AG20443 (cell line): ENCODE measurements at places on chromosomes 1 and 21.

DNA sequence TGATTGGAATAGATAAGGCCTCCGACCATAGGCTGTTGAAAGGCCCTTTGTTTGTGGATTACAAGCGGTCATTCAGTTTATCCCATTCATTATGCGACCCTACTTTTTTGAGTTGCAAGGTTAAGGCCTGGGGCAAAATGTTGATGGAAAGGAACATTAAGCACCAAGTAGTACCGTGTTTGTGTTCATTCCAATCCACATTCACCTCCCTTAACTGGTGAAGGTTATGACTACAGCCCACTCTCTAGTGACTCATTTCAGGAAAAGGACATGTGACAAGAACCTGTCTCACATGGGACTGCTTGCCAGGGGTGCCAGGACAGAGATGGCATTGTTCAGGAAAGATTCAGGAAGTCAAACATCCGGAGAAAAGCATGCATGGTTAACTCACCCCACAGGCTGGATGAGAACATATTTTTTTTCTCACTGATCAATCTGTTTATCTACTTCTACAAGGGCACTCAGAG lies 81.6 kb downstream of the CD58 start:
- DNase-seq, result no peak

DNA sequence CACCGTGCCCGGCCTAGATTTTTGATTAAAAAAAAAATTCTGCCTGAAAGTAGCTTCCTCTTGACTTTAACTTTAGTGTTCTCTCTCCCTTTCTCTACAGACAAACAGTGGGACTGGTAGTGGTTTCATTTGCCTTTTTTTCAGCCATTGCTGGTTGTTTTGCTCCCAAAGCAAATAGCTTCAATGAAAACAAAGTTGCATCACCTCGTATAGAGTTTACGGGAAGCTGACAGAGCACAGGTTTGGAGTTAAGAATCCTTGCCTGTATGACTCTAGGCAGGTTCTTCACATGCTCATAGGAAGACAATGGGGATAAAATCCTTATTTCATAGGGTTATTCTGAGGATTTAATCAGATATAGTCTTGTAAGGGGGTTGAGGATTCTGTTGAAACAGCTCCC lies 21.6 kb downstream of the AADACL4 start:
- DNase-seq, result no peak

DNA sequence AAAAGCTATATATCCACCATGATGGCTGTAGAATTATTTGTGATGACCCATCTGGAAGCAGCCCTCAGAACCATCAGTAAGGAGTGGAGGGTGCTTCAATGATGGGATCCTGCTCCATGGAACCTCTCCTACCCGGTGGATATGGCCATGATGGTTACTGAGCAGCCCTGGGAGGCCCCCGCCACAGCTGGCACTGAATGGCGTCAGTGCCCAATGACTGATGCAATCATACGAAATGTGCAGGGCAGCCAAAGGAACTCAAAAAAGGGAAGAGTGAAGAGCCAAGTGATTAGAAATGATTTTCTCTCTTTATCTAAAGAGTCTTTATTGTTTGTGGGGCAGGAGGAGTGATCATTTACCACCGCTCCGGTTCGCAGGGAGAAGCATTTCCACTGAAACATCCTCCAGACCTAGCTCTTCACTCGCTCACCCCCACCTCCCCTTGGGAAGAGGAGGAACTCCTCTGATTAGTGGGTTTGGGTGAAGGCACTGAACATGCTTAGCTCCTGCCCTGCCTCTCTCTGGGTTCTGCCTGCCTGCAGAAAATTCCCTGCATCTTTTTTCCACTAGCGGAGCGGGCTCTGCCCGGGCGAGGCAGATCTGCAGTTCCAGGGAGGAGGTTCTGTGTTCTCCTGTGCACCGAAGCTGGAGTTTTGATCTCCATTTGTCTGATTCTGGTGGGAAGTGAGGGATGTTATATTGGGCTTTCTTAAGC lies 260.3 kb downstream of the GRIK3 start:
- DNase-seq, result no peak

DNA sequence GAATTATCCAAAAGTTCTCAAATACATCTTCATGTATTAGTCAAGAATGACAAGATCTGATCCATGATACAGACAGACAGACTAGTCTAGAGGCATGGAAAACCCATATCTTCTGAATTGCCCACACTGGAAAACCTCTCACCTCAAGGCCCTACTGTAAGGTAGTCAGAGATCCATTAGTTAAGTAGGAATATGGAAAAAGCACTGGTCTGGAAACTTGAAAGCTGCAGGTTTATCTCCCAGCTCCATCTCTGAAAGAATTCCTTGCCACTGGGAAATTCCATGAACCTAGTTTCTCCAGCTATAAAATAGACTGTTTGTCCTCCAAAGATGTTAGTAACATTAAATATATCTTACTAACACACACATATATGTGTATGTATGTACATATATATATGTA lies 169.2 kb downstream of the AKT3 start:
- no peak for DNase-seq

- no peak for DNase-seq
These were observed 397.8 kb upstream of the VAMP3 start for GRCh38 chr1:7373251-7373650.

- DNase-seq, result peak; percentile 12
These were observed 8.9 kb downstream of the EPHA10 start for GRCh38 chr1:37755951-37756560.

DNA sequence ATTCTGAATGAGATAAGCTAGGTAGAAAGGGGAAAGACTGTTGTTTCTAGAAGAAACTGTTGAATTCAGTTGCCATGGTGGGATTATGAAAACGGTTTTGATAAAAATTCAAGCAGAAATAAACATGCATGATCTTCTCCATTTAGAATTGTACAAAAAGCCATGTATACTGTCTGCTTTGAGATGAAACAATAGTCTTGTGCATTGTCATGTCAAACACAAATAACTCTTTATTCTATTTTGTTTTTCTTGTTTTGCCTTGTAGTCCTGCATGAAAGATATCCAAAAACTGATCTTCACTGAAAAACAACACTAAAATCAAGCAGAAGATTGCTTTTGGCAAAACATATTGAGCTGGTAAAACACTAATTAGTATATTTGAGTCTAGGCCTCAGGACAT lies 659.9 kb downstream of the LTN1 start:
- no peak for DNase-seq

DNA sequence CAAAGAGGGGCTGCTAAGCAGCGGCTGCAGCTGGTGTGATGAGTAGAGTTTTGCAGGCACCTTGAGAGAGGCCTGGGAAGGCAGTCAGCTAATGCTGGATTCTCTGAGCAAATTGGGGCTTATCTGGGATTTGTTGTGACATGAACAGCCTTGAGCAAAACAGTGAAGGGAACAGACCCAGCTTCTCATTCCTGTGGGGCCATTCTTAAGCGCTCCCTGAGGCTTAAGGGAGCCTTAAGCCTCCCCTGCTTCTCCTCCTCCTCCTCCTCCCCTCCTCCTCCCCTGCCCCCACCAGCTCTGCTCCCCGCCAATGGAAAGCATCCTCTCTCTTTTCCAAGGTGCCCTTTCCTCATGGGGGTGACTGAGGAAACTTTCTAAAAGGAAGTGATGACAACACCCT lies 21.3 kb downstream of the HMGCS2 start:
- DNase-seq, result no peak

GRCh38 chr1:89361681-89362080 lies 2.2 kb upstream of the GBP6 start:
- no peak for DNase-seq

DNA sequence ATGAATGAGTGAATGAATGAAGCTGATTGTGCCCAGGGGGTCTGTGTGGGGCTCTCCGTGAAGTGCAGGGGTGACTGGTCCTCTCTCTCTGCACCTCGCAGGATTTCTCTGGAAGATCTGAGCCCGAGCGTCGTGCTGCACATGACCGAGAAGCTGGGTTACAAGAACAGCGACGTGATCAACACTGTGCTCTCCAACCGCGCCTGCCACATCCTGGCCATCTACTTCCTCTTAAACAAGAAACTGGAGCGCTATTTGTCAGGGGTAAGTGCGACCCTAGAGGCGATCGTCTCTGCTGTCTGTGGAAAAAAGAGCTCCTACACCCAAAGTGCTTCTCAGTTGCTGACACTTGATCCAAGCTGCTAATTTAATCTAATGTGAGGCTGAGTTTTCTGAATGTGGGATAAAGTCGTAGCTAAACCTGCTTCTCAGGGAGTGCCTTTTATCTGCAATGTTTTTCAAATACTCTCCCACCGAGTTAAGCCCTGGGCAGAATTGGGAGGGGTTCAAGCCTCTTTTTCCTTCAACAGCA lies 101.7 kb downstream of the HUNK start:
- no peak for DNase-seq

GRCh38 chr21:42081138-42081537 lies 10.0 kb downstream of the UMODL1 start:
- DNase-seq, result peak; percentile 79

DNA sequence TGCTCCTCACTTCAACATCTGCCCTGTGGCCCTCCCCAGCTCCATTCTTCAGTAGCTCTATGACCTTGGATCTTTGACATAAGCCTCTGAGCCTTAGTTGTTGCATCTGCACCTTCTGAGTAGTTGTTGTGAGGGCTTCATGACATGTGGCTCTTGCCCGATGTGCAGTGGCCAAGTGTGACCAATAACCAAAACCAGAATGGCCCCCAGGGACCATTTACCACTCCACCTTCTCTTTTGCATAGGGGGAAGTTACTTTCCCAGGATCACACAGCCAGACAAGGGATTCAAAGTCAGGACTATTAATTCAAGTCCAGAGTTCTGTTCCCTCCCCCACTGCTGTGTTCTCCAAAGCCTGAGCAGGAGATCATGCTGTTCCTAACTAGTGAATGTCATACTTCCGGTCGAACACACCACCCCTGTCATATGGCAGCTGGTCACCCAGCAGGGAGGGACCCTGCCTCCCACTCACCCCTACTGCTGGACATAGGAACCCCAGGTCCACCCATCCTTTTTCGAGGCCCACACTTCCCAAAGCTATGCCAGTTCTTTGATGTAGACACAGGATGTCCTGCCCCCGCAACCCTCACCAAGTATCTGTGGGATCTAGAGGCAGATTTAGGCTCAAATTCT lies 4.0 kb downstream of the FGR start:
- no peak for DNase-seq

DNA sequence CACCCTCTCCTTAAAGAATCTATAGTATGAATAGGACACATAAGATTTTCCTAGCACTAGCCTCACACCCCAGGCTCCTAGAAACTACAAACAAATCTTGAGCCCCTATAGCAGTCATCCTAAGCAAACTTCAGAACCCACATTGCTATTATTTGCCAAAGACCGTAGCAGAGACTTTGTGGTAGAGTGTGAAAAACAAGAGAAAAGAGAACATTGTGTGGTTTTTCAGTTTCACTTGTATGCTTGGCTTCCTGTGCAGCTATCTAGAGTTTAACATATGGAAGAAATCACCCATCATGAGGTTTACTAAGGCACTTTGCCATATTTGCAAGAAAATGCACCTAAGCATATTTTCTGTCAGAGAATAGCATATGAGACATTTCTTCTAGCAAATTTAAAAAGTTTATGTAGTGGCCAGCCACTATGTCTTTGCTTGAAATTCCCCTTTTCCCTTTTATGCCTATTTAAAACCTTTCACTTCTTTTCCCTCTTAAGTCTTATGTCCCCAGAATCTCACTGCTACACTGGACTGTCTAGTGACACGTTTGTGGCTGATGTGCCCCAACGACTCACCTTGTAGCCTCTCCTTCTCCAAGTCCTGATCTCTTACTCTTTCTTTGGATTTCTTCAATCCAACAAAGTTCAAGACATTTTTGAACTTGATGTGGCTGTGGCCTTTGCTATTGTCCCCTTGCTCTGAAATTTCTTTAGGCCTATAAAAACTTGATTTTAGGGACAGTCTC lies 25.6 kb downstream of the CCDC190 start:
- DNase-seq, result no peak

DNA sequence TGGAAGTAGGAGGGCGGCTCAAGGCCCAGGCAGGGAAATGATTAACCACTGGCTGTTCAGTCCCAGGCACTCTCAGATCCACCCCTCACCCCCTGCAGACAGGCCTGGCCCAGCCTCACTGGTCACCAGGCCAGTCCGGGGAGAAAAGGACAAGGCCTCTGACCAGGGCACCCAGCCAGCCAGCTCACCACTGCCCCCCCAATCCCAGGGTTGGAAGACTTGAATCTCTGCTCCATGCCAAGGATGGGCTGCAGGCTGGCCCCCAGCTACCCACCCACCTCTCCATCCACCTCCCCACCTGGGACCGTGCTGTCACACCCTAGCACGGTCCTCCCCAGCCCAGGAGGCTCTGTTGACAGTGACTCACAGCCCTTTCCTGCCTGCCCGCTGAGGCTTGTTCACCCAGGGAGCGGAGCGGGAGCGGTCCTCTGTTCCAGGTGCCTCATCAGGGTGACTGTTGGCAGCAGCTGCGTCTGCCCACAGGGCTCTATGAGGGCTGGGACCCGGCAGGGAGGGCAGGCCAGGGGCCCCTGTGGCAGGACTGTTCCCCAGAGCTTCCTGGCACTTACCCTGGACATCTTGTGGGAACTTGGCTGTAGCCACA lies 2.2 kb downstream of the LAD1 start:
- DNase-seq, result no peak

- no peak for DNase-seq
These were observed 40.5 kb upstream of the SCYL3 start for GRCh38 chr1:169933984-169934725.

GRCh38 chr1:107359472-107360241 lies 218.8 kb downstream of the NTNG1 start:
- DNase-seq, result no peak

- DNase-seq, result peak; percentile 40
These were observed 56.2 kb downstream of the STUM start for GRCh38 chr1:226604560-226605317.

- peak; percentile 30 for DNase-seq
These were observed 2.4 kb downstream of the PLPP3 start for GRCh38 chr1:56576880-56577405.

- no peak for DNase-seq
These were observed 250.3 kb upstream of the SGIP1 start for GRCh38 chr1:66283622-66284041.

DNA sequence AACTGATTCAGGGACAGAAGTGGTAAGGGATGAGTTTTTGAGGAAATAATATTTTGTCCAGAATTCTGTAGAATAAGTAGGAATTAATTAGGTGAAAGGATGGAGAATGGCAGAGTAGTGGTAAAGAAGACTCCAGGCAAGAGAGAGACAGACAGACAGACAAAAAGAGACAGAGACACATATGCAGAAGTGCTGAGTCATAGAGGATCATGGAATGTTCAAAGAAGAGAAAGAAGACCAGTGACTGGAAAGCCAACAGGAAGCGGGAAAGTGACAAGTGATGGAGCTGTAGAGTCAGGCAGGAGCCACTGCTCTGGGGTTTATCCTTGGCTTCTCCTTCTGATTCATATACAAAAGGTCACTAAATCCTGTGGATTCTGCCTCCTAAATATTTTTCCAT lies 85.9 kb downstream of the UROD start:
- DNase-seq, result peak; percentile 11
